ENCODE measurements at places on chromosomes 7 and 10. TPM values are rescaled to one million over a fixed set of nuclear protein-coding genes. Genes with fewer than 3 reads are reported as not detected.

The PTPRE gene
- total RNA-seq: not detected

The RPEL1 gene
- total RNA-seq: 0.05 TPM

GRCh38 chr10:64873959-64874358 is 1352.8 kb downstream of the REEP3 start:
- no peak for DNase-seq

- DNase-seq: no peak
Measured at GRCh38 chr10:114412907-114413797, 8.8 kb upstream of the AFAP1L2 start.

DNA sequence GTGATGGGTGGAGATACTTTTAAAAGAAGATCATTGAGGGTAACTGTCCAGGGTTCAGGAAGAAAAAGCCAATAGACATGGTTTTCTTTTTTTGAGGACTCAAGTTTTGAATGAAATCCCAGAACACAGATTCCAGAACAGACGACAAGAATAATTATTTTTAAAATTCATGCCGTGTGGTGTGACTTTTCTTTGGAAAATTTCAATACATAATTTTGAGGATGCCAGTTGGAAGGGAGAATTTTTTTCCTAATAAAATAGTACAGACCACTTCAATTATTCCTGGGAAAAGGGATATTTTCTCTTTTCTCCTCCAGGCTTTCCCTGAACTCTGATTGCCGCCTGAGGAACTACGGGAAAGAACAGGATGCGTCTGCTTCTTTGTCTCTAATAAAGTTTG is 951.4 kb downstream of the KCNMA1 start:
- DNase-seq: no peak

DNA sequence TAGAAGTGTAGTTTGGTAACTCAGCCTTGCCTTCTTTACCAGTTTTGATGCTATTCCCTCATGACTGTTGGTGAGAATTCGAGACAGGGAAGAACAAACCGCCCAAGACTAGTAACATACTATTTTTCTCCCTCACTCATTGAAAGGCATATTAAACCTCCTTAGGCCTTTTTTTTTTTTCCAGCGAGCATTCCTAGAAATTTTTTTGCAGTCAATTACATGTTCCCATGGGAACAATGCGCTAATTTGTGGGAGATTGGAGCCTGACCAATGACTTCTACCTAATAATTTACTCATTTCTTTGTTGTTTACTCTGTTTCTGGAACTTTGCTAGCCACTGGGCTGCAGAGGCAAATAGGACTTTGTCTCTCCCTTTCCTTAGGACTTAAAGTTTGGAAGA is 6.0 kb downstream of the VPS50 start:
- DNase-seq: no peak

GRCh38 chr7:107315716-107316220 is 147.0 kb downstream of the HBP1 start:
- no peak for DNase-seq

Measured in SK-MEL-5 (cell line).